Thyroid gland (tissue), 4 donors: ENCODE measurements at places on chromosomes 4 and X. TPM values are rescaled to one million over a fixed set of nuclear protein-coding genes. Genes with fewer than 3 reads are reported as not detected.

- DNase-seq, result no peak
These were observed 95.7 kb downstream of the DRD5 start for GRCh38 chr4:9877123-9877522.

DNA sequence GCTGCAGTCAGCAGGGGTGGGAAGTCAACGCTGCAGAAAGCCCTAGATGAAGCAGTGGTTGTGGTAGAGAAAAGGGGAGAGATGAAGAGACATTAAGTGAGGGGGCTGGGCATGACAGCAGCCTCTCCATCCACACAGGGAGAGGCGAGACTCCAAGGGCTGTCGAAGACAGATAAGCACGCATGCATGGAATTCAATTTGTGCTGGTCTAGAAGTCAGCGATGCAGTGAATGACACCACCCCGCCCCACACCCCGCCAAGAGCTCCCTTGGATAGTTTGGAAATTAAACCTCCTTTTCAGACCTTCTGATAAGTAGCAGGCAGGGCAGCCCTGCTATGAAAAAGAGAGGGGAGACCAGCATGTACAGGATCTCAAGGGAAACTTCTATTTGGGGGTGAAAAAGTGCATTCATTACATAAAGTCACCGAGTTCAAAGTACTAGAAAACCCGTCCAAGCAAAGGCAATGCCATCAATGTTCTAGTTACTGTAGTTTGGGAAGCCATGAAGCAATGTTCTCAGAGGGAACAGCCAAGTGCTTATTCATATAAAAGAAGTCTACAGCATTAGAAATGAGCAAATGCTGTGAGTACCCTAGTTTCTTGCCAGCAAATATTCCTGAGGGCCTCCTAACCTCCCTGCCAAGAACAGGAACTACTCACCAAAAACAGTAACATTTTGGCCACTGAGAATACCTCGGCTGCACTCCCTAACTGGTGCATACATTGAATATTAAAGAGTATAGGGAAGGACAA, 152.3 kb upstream of the ANXA10 start:
- no peak for DNase-seq

- no peak for DNase-seq
These were observed 186.4 kb downstream of the BCOR start for GRCh38 chrX:39911278-39911897.

DNA sequence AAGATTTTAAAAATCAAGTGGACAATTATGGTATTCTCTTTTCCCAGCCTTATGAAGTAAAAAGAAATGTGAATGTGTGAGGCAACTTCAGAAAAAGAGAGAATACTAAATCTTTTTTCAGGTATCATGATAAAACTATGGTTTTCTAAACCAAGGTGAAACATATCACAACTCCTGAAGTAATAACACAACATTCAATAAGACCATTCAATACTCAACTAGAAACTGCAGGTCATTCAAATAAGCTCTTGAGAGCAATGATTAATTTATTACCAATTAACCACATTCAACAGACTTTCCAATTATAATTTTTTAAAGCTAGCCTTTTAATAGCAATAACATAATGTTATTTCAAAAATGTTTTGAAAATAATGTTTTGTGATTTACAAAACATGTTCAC, 35.8 kb downstream of the SLC10A7 start:
- DNase-seq, result no peak

UGT2B11 gene
- 0.39 TPM for total RNA-seq

- no peak for DNase-seq
These were observed 47.9 kb downstream of the TLR10 start for GRCh38 chr4:38734911-38735310.
